ENCODE measurements at places on chromosomes 3 and 15.

DNA sequence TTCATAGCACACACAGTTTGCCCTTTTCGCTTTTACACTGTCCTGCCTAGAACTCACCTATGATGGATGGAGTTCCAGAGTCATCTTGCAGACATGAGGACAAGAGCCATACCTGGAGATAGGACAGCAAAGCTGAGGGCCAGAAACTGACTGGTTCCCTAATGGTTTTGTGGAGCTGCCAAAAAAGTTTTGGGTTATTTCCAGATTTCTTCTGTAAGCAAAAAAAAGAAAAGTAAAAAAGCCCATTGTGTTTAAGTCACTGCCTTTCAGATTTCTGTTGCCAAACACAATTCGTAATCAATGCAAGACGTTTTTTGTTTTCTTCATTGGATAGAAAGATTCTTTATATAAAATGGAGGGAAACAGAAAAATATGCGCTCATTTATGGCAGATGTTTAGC, 42.4 kb upstream of the KY start:
- no peak for DNase-seq

DNA sequence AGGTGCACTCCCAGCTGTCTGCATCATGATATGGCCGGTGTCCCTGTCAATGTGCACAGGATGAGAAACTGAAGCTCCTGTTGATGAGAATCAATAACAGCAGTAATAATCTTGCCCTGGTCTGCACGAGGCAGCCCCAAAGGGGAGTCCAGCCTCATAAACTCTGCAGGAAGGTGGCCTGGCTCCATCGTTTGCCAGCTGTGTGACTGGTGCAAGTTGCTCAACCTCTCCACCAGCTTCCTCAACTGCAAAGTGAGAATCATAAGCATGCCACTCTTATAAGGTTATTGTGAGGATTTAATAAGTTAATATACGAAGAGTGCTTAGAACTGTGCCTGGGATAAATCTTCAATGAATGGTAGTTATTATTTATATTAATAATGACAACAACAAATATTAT, 203.4 kb upstream of the HES1 start:
- DNase-seq, result no peak

GRCh38 chr3:128274837-128275236, 121.6 kb downstream of the EEFSEC start:
- DNase-seq, result no peak

DNA sequence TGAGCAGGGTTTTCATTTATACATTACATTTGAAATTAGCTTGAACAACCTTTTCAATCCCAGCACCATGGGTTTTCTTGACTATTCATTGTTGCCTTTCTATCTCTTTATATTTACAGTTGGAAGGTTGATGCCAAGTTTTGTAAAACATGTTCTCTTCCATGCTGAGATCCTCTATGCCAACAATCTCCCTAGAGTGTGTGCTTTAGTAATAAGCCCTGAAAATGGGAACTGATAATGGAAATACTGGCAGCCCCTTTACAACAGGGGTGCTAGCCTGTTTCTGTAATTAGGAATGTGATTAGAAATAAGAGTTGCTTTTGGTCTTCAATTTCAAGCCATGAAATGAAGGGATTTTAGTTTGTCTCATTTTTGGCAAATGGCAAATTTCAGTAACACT, 239.9 kb upstream of the NAALADL2 start:
- no peak for DNase-seq

DNA sequence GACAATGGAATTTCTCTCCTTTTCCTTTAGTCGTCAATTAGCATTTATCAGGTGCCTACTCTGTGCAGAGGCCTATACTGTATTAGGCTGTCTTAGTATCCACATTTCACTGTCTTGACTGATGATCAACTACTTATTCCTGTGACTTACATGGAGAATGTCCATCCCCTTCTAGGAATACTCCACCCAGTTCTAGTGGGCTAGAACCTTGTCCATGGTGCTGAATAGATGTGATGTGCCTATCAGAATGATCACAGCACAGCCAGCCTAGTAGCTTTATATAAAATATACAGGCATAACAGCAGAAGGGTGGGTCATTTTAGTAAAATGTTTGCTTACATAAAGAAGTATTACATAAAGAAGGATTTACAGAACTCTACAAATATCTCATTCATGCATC, 621.4 kb downstream of the PDCD6IP start:
- DNase-seq, result no peak

DNA sequence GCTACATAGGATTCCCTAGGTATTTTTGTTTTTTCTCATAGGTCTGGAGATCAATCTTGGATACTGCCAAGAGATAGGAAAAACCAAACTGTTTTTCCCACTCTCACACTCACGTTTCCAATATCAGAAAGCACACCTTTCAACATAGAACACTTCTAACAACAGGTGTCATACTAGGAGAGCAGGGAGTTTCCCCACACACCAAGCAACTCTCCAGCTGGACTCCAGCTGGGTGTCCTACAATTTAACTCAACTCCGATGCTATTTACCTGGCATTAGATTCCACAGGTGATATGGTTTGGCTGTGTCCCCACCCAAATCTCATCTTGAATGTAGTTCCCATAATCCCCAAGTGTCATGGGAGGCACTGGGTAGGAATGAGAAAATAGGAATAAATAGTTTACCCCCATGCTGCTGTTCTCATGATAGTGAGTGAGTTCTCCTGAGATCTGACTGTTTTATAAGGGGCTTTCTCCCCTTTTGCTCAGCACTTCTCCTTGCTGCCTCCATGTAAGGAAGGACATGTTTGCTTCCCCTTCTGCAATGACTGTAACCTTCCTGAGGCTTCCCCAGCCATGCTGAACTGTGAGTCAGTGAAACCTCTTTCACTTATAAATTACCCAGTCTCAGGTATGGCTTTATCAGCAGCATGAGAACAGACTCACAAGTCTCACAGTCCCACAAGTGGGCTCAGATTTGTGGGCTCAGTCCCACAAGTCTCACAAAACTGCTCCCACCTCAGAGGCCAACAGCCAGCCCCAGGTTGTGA, 354.5 kb upstream of the THBS1 start:
- DNase-seq, result no peak

DNA sequence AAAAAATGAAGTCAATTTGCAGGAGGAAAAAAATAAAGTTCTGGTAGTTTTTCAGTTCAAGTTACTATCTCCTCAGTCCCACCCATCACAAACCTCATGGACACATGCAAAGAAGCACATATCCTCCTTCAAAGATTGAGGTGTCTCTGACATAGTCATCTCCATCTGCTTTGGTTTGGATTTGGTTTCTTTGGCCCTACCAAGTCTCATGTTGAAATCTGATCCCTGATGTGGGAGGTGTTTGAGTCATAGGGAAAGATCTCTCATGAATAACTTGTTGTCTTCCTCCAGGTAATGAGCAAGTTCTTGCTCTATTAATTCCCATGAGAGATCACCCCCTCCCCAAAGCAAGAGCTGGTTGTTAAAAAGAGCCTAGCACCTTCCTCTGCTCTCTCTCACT, 446.8 kb downstream of the IGSF11 start:
- no peak for DNase-seq

DNA sequence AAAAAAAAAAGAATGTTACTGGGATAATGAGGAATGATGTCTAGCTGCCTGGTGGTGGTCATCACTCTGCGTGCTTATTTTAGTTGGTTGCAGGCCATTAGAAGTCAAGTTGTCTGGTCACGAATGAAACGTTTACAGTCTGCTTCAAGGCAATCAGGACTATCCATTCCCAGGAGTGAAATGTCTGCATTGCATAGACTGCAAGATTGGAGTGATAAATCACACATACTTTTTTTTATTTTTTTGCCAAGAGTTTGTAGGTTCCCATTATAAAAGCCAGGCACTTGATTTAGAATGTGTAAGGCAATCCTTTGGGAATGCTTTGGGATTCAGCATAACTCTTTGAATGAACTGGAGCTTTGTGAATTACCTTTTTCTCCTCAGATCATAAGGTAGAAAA, 132.3 kb downstream of the STAC start:
- no peak for DNase-seq

DNA sequence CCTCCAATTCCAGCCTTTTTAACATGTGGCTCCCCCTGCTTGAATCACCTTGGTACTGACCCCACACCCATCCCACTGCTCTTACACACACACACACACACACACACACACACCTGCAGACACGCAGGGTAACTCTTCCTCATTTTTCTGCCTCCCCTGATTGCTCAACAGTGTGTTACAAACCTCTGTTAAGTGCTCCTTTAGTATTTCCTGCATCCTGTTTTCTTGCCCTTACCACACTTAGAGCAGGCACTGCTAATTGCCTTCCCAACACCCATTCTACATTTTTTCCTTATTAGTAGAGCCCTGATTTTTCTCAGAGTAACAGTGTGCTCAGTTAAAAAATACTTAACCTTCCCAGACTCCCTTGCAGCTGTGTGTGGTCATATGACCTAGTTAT, 184.0 kb downstream of the EBLN2 start:
- DNase-seq, result no peak

DNA sequence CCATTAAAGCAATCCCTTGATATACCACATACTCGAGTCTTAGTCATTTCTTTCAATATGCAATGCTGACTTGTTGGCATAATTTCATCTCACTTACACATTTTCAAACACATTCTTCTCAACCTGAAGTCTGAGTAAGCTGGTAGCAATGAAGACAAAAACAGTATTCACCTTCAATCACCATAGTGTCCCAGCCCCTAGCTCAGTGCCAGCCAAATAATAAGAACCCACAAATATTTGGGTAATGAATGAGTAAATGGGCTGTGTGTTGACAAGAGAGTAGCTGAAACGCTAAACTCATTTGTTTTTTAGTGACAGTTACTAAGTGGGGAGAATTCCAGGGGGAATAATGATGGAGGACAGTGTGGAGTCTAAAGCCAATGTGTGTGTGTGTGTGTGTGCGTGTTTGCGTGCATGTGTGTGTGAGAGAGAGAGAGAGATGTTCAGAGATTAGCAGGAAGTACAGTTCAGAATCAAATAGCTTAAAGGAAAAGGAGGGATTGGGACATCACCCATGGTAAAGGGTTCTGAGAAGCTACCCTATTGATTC, 165.7 kb downstream of the GAP43 start:
- no peak for DNase-seq

- no peak for DNase-seq
These were observed 3.3 kb downstream of the MSL2 start for GRCh38 chr3:136192831-136193230.

DNA sequence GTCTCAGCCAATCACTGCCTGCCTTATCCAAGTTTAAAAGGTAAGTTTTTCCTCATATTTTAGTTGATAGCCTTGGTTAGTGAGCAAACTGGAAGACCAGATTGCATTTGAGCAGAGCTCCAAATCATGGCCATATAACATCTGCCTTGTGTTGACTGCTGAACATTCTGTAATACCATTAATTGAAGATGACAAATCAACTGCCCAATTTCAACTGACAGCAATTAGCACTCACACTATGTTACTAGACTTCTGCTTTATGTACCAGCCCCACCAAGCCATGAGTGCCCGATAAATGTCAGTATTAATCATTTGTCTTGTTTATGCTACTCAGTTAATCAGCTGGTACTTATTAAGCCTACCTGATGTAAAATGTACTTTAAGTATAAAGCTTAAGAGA, 83.1 kb downstream of the CGGBP1 start:
- no peak for DNase-seq

DNA sequence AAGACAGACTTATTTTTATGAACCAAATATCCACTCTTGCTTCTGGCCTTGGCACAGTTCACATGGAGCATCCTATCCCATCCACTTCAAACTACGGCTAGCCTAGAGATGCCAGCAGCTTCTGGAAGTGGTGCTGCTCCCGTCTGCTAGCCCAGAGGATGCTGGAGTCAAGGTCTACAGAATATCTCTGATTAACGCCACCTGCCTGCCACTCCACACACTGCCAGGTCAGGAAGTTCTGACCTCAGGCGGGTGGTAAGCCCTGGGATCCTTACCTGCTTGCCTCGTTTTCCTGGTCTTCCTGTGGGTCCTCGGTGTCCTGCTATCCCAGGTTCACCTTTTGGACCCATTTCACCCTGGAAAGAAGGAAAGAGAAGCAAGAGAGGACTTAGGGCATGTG, 42.9 kb downstream of the EAF1 start:
- DNase-seq, result no peak

DNA sequence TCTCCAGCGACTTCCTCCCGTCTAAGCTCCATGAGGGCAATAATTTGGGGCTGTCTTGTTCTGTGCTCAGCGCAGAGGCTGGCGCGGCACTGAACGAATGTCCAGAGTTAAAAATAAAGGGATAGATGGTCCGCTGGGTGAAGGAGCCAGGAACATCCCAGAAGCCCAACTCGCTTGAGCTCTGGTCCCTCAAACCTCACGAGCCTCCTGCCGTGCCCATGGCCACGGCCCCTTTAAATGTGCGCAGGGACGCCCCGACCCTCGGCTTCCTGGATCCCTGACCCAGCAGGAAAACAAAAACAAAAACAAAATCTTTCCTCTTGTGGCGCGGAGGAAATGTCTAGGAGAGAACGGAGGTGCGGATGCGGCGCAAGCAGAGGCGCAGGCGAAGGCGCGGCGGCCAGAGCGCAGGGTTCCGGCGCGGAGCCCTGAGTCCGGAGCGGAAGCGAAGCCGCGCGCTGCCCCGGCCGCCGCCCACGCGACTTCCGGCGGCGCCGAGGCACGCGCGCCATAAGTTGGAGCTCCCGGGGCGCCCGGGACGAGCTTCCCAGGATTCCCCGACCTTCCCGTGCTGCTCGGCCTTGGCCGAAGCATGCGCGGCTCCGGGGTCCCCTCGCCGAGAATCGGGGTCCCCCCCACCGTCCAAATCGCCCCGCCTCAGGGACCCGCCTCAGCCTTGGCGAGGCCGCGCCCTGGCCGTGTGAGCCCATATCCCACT, 52.9 kb upstream of the WNT7A start:
- DNase-seq, result no peak

GRCh38 chr3:65313666-65314065, 625.9 kb upstream of the ADAMTS9 start:
- DNase-seq, result no peak

DNA sequence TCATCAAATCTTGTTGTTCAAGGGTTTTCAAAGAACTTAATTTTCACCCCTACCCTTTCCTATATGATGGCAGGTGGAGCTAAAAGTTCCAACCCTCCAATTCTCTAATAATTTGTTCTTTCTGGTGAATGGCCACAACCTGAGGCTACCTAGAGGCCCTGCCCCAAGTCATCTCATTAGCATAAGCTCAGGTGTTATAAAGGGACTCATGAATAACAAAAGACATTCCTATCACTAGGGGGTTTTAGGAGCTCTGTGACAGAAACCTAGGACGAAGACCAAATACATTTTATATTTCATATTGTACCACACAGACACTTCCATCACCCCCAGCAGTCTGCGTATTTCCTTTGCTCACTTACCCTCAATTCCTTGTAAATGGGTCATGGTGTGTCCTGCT, 483.6 kb upstream of the EPHA6 start:
- DNase-seq, result no peak

- DNase-seq, result no peak
These were observed 97.7 kb downstream of the ROBO2 start for GRCh38 chr3:77137559-77137958.

- DNase-seq, result no peak
These were observed 218.2 kb upstream of the SGO1 start for GRCh38 chr3:20403986-20404740.

GRCh38 chr3:23566499-23566898, 239.3 kb upstream of the UBE2E1 start:
- DNase-seq, result no peak
